ELR (cell line): ENCODE measurements at places on chromosomes 2 and 18.
A peak's percentile ranks its signal among the peaks of the same experiment; 100 is the strongest.

DNA sequence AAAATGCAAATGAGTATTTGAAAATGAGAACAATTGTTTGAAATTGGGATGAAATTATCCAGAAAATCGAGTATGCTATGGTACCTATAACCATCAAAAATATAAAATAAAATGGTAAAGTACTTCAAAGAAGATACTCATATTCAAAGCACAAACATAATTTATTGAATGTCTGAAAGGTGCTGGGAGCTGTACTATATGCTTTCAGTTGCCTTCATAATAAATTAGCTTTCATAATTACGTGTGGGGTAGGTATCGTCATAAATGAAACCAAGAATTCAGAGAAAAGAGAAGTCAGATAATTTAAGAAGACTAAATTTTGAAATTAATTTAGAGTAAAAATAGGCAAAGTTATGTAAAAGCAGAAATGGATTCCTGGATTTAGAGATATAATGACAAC, 721.9 kb upstream of the ACVR2A start:
- no peak for DNase-seq

- peak; percentile 98 for DNase-seq
Measured at GRCh38 chr2:36561237-36561944, 36.6 kb downstream of the FEZ2 start.

DNA sequence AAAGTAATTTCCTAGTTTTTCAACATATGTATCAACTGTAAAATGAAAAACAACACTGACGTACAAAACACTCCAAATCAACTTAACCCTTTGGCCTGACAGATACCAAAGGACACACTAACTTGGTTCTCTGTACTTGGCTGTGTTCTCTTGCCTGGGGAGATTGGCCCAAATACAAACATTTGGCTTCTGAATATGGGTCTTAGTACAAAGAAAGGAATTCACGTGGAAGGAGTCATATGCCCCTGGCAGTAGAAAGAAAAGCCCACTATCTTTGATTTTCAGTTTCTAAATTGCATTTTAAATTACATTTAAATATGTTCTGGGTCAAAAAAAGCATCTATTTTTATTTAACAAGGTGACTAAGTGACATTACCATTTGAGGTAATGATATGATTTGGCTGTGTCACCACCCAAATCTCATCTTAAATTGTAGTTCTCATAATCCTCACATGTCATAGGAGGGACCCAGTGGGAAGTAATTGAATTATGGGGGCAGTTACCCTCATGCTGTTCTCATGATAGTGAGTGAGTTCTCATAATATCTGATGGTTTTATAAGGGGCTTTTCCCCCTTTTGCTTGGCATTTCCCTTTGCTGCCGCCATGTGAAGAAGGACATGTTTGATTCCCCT, 153.6 kb upstream of the CCDC195 start:
- peak; percentile 94 for DNase-seq

- DNase-seq: no peak
Measured at GRCh38 chr2:4900861-4901770, 791.1 kb upstream of the SOX11 start.

DNA sequence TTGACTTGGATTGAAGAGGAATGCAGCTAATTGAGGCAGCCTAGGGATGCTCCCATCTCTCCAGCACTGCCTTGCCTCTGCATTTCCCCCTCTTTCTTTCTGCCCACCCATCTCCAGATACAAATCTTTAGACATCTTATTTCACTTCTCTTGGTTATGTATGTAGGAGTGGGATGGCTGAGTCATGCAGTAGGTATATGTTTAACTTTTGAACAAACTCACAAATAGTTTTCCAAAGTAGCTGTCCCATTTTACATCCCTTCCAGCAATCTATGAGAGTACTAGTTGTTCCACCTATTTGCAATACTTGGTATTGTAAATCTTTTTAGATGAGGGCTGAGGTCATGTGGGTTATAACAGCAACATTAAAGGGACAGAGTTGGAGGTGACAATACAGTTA, 329.9 kb downstream of the DYSF start:
- DNase-seq: peak; percentile 23

- DNase-seq: no peak
Measured at GRCh38 chr2:224158831-224159230, 119.7 kb upstream of the SERPINE2 start.

GRCh38 chr2:106686814-106687213, 199.2 kb downstream of the ST6GAL2 start:
- DNase-seq: no peak

DNA sequence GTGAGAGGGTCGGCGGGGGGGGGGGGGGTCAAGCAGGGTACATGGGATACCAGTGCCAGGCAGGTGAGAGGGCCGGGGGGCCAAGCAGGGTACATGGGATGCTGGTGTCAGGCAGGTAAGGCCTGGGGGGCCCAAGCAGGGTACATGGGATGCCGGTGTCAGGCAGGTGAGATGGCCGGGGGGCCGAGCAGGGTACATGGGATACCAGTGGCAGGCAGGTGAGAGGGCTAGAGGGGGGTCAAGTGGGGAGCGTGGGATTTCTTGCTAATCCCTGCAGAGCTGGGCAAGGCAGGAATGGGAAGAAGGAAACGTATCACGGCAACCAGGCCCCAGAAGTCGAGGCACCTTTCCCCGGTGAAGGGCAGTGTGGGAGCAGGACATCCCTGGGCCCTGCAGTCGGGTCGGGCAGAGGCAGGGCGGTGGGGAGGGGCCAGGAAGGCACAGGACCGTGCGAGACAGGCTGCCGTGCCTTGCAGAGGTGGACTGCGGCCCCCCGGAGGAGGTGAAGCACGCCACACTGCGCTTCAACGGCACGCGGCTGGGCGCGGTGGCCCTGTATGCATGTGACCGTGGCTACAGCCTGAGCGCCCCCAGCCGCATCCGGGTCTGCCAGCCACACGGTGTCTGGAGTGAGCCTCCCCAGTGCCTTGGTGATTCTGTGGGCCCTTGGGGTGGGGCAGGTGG, 49.3 kb downstream of the MTERF4 start:
- DNase-seq: no peak

DNA sequence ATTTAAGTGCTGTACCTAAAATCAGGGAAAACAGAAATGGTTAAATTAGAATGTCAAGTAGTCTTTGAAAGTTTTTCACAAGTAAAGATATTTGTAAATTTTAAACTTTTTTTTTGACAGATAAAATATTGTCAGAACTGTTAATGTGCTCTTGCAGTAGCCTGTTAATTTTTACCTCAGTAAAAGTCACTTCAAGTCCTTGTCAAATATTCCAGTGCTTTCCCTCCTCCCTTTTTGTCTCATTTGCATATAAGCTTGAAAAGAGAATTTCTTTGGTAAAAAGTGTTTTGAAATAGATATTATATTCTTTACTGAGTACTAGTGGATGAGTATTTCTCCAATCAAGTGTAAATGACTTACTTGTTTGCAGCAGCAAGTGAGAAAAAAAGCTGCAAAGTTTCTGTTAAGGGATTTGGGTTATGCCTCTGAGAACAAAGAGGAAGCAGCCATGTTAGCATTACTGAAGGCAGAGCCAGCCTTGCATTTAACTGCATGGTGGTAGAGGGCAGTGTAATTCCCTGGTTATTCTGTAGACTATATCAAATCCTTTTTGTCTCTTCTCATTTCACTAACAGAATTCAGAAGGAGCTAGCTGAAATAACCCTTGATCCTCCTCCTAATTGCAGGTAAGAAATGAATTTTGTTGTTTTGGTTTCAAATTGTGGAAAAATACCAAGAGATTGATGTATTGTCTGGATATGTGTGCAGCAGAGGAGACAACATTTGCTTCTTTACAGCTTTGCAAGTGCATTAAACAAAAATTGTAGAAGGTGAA, 3.2 kb downstream of the UBE2E3 start:
- DNase-seq: peak; percentile 70

GRCh38 chr2:146004462-146004861, 1484.5 kb upstream of the ZEB2 start:
- peak; percentile 87 for DNase-seq

- DNase-seq: no peak
Measured at GRCh38 chr2:5019324-5019723, 672.9 kb upstream of the SOX11 start.

GRCh38 chr18:45335282-45336043, 279.8 kb upstream of the SLC14A2 start:
- DNase-seq: no peak
